Pons (tissue), 1 donor: ENCODE measurements at places on chromosomes 16 and 17.

DNA sequence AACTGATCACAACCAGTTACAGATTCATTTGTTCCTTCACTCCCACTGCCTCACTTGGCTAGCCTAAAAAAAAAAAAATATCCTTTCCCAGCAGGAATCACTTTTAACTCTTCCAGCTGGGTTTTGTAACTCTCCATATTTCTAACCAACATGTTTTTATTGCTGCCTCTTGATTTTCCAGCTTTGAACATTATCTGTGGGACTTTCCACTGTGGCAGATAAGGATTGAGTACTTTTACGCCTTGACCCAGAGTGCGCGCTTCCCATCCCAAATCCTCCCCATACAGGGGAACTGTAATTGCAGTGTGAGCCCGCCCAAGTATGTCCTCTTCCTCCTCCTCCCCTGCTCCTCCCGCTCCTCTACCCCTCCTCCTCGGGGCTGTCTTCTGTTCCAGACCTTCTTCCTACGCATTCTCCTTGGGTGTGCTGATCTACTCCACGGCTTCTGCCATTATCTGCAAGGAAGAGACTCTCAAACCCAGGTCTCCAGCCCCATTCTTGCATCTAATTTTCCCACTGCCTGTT is 43.4 kb downstream of the CYB5D2 start:
- no peak for DNase-seq

DNA sequence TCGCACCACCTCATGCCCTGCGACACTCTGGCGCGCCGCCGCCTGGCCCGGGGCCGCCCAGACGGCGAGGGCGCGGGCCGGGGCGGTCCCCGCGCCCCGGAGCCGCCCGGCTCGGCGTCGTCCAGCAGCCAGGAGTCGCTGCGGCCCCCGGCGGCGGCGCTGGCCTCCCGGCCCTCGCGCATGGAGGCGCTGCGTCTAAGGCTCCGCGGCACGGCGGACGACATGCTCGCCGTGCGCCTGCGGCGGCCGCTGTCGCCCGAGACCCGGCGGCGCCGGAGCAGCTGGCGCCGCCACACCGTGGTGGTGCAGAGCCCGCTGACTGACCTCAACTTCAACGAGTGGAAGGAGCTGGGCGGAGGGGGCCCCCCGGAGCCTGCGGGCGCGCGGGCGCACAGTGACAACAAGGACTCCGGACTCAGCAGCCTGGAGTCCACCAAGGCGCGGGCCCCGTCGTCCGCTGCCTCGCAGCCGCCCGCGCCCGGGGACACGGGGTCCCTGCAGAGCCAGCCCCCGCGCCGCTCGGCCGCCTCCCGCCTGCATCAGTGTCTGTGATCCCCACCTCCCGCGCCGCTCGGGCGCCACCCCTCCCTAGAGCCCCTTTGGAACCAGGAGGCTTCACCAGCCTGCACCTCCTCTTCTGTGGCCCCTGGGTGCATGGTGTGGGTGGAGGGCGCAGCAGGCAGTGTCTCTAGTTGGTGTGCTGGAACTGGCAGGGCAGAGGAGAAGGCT is 82.3 kb downstream of the ARHGAP23 start:
- DNase-seq, result no peak

DNA sequence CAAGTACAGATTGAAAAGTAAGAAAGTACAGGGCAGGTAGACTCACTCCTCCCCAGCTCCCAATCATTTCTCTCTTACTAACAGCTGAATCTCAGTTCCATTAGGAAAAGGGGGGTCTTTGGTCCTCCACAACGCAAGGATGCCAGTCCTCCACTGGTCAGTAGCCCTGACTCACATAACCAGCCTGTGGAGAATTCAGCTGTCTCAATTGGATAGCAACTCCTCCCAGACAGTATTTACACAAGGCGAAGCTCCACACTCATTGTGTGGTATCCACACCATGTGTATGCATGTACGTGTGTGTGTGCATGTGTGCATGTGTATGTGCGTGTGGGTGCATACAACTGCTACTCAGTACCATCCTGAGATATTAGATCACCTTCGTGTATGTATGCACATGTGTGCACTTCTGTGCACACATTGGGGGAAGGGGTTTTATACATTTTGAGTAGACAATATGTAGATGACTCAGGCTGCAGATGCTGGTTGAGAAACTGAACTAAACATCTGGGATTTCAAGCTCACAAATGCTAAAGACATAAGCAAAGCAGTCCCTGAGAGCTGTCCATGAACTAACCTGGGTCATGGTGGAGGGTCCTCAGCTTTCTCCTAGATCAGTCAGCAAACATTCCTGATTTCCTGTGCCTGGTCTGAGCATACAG is 240.1 kb downstream of the SLC39A11 start:
- DNase-seq, result no peak

DNA sequence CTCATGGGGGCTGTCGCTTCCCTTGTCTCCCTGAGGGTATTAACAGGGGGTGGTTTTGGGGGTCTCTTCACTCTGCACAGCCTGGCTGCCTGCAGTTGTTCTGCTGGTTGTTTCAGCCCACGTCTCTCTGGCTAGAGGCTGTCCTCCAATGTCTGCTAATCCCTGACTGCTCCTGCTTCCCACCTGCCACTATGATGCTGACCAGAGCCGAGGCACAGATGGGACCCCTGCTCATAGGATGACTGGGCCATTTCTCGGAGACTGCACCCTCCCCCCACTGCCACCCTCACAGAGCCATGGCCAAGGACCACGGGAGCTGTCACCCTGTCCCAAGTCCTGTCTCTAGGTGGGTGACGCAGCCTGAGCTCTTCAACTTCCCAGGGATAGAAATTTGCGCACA is 1.6 kb upstream of the ACSF3 start:
- no peak for DNase-seq

- DNase-seq, result no peak
Measured at GRCh38 chr16:87667946-87668345, 65.6 kb downstream of the JPH3 start.

DNA sequence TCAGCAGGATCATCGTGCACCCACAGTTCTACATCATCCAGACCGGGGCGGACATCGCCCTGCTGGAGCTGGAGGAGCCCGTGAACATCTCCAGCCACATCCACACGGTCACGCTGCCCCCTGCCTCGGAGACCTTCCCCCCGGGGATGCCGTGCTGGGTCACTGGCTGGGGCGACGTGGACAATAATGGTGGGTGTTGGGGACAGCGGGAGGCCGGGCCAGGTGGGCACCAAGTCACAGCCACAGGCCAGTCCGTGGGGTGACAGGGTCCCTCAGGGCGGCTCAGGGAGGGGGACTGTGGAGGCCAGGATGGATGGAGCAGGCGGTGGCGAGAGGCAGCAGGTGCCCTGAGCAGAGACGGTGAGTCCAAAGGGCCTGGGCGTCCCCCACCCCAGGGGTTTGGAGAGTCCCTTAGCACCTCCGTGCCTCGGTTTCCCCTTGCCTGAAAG is 1.0 kb downstream of the TPSD1 start:
- no peak for DNase-seq

DNA sequence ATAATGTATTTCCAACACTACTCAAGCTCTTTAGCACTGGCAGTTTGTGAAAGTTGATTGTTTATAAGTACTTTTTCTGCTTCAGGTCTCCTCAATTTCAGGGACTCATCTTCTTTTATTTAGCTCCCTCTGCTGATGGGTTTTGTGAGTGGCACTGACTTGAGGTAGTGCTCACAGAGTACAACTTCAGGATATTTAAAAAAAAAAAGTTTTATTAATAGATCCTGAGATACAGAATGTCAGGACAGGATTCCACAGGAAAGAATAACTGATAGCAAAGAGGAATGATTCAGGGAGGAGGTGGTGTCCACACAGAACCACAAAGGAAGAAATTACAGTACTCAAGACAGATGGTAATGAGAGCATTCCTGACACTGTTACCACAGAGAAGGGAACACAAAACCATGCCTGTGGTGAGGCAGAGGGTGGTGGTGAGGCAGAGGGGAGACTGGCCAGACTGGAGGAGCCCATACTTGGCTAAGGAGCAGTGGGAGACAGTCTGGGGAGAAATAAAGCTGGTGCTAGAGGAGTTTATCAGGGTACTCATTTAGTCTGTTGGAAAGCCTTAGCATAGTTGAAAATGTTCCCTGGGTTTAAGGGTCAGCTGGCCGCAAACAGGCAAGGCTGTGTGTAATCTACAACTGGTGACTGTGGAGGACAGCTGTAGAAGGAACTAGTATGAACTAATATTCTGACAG is 63.7 kb downstream of the SPAG9 start:
- DNase-seq, result peak; percentile 95

GRCh38 chr17:80822700-80823410 is 168.8 kb upstream of the CHMP6 start:
- DNase-seq, result no peak

DNA sequence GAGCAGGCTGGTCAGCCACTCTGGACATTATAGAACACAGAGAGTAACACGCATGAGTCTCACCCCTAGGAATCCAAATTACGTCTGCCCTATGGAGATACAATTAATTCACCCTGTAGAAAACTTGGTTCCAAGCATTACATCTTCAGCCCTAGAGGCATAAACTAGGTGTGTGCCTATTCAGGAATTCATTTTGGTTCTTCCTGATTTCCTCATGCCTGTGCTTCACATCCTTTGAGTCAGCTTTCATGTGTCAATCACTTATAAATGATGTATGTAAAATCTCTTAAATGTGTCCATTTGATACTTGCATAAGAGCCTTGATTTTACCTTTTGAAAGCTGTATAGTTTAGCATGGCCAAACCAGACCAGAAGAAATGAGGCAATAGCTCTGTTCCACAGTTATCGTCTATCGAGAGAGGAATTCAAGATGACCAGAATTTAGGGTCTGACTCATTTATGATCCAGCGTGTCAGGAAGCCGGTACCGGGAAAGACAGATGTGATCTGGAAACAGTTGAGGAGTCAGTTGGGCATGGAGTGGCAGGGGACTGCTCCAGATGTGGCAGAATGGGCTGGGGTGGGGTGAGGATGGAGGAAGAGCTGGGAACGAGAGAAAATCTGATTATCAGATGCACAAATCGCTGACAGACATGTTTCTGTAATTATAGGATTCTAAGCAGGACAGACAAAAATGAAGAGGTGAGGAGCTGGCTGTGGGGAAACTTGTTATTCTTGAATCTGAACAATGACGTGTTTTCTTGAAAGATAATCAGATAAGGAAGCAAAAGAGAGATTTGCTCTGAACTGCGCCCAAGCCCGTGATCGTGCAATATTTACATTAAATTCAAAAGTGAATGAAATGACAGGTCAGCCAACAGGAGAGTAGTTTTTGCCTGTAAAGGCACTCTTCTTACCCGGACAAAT is 76.7 kb downstream of the C16orf95 start:
- DNase-seq, result no peak

GRCh38 chr17:49600949-49601348 is 25.3 kb downstream of the NXPH3 start:
- no peak for DNase-seq

GRCh38 chr17:45383003-45383402 is 49.7 kb downstream of the ARHGAP27 start:
- no peak for DNase-seq

- DNase-seq, result no peak
Measured at GRCh38 chr17:81127526-81128177, 37.7 kb upstream of the PVALEF start.

DNA sequence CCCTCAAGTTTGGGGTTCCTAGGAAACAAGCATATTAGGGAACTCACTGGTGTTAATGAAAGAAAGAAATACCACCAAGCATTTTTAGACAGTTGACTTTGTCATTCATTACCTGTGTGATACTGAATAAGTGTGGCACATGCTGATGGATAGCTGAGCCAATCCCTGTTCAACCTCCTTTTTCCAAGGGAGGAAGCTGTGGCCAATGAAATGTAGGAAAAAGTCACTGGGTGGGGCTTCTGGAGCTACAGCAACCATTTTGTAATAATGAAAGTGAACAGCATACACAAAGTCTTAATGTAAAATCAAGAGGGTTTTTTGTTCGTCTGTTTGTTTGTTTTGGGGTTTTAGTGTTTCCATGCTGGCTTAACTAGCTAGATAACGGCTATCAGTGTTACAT is 254.3 kb upstream of the SALL1 start:
- no peak for DNase-seq

GRCh38 chr16:67535201-67535600 is 6.6 kb downstream of the RIPOR1 start:
- DNase-seq, result no peak

DNA sequence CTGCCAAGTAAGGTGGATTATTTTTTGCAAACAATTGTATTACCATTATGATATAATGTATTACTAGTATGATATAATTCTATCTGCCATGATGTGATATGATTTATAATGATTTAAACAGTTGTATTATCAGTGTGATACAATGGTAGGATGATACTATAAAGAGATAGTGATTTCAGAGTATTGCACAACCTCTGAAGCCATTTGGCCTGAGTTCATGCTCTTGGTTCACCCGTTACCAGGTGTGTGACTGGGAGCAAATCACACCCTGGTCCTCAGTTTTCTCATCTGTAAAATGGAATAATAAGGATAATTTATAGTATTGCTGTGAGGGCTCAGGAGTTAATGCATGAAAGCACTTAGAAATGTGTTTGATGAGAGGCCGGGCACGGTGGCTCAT is 905.0 kb upstream of the RBFOX1 start:
- no peak for DNase-seq

DNA sequence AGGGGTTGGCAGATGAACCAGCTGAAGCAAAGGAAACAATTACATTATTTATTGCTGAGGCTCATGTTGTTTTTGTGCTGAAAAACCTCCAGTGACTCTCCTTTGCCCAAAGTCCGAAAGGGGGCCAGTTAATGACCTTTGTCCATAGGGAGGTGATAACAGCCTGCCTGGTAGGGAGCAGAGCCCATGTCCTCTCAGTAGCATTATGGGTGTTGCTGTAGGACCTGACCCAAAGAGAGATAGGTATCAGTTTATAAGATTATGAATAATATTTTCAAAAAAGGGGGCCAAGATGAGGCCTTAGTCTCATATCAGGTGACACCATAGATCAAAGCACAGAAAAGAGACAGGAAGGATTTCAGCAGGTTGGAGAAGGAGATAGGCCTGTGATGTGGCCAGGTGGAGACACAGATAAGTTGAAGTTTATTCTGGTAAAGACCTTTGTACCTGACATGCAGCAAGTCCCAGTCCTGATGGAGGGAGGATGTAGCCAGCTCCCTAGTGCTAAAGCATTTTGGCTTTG is 55.1 kb downstream of the CENPV start:
- no peak for DNase-seq

DNA sequence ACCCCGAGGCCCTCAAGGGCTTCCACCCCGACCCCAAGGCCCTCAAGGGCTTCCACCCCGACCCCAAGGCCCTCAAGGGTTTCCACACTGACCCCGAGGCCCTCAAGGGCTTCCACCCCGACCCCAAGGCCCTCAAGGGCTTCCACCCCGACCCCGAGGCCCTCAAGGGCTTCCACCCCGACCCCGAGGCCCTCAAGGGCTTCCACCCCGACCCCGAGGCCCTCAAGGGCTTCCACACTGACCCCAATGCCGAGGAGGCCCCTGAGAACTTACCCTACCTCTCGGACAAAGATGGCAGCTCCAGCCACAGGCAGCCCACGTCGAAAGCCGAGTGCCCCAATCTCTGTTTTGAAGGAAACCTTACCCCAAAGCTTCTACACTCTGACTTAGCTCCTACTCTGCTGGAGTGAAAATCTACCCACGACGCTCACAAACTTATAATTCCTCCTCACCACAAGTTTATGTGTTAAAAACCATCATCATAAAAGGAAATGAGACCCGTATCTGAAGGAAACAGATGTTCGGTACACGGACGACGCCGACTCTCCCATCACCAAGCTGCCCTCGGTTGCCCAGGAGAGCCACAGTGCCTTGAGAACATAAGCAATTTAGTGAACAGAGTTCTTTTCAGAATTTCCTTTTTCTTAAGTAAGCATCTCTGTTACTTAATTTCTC is 61.2 kb upstream of the RPH3AL start:
- no peak for DNase-seq
